Left hindlimb (tissue), 1 donor: ENCODE measurements at places on chromosomes 11 and 22.

DNA sequence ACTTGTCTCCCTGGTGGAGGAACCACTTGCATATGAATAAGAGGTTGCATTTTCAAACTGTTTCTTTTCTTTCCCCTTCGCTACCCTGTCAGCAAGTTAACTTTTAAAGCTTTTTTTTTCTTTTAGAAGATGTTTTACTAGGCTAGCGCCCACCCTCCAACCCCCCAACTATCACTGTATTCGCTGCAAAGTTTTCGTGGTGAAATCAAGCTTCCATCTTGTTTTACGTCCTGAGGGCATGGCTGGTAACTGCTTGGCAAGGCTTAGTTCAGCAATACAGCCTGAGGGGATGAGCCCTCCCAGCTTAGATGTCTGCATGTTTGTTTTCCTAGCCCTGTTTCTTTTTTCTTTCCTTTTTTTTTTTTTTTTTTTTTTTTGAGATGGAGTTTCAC, 1359.3 kb downstream of the LRRC4C start:
- no peak for DNase-seq

- peak; percentile 87 for DNase-seq
Observed at GRCh38 chr11:68010090-68011041, at the start of gene ALDH3B1. TSS of gene ALDH3B1 (plus strand) at chr11:68010327. CDS start at chr11:68015298, 4,971 bp downstream.

DNA sequence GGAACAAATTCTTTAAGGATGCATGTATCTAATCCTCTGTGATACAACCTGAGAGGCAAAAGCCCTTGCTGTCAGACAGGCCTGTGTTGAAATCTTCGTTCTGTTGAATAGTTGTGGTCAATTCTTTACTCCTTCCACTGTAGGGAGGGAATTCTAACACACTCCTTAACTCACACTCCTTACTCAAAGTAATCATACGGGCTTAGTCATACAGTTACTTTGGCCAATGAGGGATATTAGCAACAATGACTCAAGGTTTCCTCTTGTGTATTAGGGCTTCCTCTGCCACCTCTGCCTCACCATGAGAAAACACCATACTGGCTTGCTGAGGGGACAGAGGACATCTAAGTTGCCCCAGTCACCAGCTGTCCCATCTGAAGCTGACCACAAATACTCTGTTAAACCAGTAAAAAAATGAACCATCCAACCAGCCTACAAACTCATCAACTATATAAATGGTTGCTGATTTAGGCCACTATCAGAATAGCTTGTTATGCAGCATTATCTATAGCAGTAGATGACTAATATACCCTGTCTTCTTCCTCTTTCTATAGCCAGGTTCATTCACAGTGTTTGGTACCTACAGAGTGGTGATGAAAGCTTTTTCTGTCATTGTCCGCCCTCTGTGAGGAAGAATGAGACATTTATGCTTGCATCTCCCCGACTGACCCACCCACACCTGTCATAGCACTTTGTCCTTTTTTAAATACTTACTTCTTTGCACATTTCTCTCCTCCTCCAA, 322.8 kb upstream of the SYN3 start:
- DNase-seq = no peak

GRCh38 chr11:6986487-6986886, 33.7 kb downstream of the ZNF214 start:
- DNase-seq = no peak

- no peak for DNase-seq
Observed at GRCh38 chr11:43868852-43869567, 11.6 kb upstream of the ALKBH3 start.

DNA sequence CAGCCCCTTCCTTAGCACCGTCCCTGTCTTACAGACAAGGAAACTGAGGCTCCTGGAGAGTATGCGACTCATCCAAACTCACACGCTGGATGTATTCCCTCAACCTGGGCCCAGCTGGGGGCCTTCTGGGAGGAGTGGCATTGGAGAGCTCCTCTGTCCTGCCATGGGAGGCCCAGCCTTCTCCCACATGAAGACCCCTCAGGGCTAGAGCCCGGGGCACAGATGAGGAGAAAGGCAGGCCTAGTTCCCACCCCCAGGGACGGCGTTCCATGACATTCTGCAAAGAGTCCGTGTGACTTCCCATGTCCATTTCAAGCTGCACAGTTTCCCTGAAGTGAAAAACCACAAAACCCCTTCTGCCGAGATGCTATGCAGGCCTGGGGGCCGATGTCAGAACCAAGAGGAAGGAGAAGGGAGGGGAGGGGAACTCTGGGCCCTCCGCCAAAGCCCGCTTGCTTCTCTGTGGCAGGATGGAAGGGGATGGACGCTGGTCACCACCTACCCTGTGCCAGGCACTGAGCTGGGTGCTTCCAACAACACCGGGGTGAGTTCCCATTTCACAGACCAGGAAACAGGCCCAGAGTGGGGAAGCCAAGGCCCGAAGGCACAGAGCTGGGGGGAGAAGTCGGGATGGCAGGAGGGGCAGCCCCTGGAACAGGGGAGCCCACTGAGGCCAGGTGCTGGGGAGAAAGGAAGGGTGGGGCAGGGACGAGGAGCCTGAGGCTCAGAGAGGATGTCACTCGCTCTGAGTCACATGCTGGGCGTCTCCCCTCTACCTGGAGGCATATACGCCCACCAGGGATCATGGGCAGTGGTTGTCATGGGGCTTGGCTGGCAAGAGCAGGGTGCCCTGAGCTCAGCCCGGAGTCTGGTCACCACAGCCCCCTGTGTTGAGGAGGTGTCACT, 15.7 kb downstream of the RAC2 start:
- peak; percentile 48 for DNase-seq

DNA sequence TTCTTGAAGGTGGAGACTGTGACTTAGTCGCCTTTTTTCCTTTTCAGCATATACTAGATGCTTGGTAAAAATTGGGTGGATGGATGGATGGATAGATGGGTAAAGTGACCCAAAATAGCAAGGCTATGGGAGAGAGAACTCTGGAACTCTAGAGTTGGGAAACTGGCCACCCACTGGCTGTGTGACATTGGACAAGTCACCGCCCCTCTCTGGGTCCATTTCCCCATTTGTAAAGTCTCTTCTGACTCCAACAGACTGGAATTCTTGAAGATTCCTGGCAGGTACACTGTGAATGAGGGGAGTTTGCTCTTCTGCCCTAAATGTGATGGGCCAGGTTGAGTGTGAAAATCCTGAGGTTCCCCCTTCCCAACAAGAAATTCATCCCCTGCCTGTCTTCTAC, 8.0 kb downstream of the TKFC start:
- no peak for DNase-seq

DNA sequence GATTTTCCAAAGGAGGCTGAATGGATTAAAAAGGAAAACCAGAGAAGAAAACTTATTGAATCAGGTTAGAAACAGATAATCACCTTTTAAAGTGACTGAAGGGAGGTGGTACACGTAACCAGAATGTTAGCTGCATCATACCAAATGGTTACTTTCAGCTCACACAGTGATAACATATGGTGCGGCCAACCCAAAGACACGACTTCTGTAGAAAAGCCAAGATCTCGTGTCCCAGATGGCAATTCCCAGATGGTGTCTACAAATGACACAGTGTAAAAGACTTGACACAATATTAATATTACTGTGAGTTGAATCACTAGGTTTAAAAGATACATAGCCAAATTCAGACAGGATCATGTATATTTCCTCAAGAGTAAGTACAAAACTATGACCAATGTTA, 5.2 kb downstream of the PPP2R1B start:
- no peak for DNase-seq

DNA sequence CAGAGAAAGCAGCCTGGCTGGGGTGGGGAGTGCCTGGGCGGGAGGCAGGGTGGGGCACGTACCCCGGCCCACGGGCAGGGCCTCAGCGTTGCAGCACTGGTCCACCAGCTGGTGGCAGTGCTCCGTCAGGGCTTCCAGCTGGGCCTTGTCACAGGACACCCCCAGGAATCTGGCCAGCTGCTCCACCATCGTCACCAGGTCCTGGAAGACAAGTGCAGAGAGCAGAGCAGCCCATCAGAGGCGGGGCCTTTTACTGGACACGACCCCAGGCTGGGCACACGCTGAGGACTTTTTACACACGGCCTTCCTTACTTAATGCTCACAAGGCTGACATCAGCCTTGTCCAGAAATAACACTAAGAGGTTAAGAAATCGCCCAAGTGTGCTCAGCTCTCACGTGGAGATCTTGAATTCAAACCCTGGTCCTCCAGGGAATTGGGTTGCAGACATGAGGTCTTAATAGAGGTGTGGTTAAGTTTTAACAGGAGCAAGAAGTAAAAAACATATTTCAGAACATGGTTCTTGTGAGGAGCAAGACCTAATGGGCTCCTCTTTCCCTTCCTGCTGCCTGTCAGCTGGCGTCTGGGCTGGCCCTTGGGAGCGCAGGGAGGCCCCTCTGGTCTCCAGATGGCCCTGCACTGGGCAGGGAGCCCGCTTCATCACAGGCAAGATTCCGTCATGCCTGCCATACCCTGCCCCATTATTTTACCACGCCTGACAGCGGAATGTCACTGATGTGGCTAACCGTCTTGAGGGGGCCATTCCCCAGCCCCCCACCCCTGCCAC, 17.1 kb upstream of the EFCAB6 start:
- peak; percentile 80 for DNase-seq

- DNase-seq = no peak
Observed at GRCh38 chr11:130582981-130583380, 134.5 kb downstream of the ADAMTS15 start.

GRCh38 chr11:12963792-12964536, 45.2 kb upstream of the RASSF10 start:
- DNase-seq = peak; percentile 60

- no peak for DNase-seq
Observed at GRCh38 chr11:23727794-23728193, 769.1 kb upstream of the LUZP2 start.
